Hematopoietic multipotent progenitor cell treated with erythropoietin and hydrocortisone succinate and interleukin-3 and kit ligand, for 6 days (in vitro differentiated cells): ENCODE measurements at places on chromosomes 3 and 15.

DNA sequence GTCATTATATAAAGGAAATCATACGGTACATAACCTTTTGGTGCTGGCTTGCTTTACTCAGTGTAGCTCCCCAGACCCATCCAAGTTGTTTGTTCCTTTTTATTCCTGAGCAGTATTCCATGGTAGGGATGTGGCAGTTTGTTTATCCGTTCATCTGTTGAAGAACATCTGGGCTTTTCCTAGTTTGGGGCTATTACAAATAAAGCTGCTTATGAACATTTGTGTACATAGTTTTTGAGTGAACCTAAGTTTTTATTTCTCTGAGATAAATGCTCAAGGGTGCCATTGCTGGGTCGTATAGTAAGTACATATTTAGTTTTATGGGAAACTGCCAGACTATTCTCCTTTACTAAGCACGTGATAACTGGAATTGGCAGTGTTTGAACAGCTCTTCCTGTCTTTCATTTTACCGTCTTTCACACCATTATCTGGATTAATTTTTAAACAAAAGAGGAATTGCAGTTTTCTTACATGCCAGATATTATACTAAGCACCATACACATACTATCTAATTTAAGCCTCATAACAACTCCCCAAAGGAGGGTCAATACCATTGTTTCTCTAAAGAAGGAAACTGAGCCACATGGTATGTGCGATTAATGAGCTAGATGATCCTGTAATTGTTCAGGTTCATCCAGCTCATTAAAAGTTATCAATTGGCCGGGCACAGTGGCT, 85.6 kb downstream of the PTPRG start:
- no peak for DNase-seq

- DNase-seq, result no peak
Measured at GRCh38 chr15:69035205-69035917, 20.9 kb downstream of the NOX5 start.

GRCh38 chr3:112001526-112001925, 2.8 kb downstream of the TAGLN3 start:
- DNase-seq, result no peak

GRCh38 chr15:69132977-69133861, 27.2 kb upstream of the GLCE start:
- no peak for DNase-seq

DNA sequence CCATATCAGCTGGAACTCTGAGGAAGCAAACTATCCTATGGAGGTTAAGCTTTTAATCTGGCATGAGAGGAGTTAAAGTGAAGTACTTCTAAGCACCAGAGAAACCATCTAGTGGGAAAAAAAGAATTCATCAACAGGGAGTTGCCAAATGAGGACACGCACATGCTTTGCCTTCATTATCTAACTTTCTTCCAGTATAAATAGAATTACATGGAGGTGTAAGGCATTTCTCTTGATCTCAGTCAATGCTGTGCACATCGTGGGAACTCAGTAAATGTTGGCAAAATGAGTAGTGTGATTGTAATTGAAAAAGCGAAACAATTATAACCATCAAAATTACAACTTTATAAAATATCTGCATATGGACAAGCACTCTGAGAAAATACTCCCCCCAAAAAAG, 8.0 kb upstream of the GSK3B start:
- no peak for DNase-seq
